ENCODE measurements at places on chromosomes 13 and 19.

- DNase-seq = no peak
These were observed 63.9 kb upstream of the STARD13 start for GRCh38 chr13:33349288-33349985.

DNA sequence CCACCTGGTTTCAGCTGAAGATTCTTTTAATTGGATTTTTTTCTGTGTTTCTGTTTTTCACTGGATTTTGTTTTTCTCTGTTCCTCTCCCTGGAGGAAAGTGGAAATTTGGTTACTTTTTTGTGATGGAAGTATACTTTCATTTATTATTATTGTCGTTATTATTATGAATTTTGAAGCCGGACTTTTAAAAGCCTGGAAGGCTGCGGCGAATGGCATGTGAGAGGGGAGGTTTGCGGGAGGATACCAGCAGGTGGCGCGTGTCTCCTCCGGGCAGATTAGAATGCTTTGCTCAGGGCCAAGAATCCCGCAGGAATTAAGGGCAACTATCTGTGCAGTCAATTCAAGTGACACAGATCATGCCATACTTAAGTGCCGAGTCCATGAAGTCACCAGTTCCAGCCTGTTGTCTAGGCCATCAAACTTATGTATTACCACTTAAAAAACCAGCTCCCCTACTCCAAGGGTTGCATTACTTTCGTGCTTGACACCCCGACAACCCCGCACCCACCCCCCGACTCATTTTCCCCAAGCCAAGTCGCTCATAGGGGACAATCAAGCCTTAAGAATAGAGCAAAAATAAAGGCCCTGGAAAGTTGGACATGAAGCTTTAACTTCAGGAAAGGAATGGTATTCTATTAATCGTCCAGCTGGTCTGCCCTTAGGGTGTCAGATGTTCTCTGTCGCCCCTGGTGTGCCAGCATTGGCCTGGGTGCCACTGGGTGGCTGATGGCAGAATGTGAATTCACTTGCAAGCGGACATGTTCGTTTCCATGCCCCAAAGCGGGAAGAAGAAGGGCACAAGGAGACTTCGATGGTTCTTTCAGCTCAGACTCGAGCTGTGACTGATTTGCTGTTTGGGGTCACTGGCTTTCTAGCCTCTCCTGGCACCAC lies 1.3 kb upstream of the LRCH1 start:
- DNase-seq = peak; percentile 26

GRCh38 chr13:23946900-23947299 lies 49.6 kb upstream of the C1QTNF9B start:
- no peak for DNase-seq

- no peak for DNase-seq
These were observed 155.7 kb downstream of the PCDH17 start for GRCh38 chr13:57787058-57787791.

DNA sequence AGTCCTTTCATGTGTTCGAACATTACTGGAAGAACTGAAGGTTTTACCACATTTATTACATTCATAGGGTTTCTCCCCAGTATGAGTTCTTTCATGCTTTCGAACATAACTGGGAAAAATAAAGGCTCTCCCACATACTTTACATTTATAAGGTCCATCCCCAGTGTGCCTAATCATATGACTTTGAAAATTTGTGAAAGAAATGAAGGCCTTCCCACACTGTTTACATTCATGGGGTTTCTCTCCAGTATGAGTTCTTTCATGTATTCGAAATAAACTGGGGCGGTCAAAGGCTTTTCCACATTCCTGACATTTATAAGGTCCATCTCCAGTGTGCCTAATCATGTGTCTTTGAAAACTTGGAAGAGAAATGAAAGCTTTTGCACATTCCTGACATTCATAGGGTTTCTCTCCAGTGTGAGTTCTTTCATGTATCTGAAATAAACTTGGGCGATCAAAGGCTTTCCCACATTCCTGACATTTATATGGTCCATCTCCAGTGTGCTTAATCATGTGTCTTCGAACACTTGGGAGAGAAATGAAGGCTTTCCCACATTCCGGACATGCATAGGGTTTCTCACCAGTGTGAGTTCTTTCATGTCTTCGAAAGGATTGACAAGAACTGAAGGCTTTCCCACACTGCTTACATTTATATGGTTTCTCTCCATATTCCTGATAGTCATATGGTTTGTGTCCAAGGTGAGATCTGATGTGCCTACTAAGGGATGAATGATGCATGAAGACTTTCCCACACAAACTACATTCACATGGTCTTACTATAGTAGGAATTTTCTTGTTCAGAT lies 24.0 kb downstream of the ZNF564 start:
- DNase-seq = no peak

GRCh38 chr13:113821847-113822246 lies 42.0 kb downstream of the GAS6 start:
- DNase-seq = no peak

- DNase-seq = no peak
These were observed 13.2 kb downstream of the LRRC4B start for GRCh38 chr19:50555033-50555432.

DNA sequence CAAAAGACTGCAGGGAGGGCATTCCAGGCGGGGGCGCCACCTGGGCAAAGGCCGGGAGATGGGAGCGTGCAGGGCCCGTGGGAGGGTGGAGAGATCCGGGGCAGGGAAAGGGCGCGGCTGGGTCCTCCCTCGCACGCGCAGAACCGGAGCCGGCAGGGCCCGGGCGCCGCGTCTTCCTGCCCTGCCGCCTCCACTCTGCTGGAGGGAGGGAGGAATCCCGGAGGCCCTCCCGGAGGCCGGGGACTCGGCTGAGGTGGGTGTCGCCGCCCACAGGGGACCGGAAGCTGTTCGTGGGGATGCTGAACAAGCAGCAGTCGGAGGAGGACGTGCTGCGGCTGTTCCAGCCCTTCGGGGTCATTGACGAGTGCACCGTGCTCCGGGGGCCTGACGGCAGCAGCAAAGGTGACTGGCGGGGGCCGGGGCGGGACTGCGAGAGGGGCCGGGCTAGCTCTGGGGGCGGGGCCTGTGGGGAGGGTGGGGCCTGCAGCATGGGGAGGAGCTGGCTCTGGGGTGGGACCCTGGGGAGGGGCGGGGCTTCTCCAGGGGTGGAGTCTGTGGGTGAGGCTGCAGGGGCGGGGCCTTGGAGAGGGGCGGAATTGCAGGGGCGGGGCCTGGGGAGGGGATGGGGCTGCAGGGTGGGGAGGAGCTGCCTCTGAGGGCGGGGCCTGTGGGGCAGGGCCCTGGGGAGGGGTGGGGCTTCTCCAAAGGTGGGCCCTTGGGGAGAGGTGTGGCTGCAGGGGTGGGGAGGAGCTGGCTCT lies 51.3 kb downstream of the CELF5 start:
- peak; percentile 86 for DNase-seq

DNA sequence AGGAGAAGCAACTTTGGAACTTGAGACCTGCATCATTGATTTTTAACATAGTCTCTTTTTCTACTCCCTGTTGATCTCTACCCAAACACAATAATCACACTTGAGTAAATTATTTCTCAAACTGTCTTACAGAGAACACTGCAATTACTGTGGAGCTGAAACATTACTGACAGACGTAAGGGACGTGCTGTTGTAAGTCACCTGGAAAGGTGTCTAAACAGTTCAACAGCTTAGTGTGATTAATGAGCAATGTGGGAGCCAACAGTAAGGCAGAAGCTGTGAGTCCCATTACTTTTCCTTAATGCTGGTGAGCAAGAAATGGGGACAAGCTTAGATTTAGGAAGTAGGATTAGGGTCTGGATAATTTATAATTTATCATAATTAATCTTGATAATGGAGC lies 265.7 kb downstream of the DLEU7 start:
- no peak for DNase-seq

DNA sequence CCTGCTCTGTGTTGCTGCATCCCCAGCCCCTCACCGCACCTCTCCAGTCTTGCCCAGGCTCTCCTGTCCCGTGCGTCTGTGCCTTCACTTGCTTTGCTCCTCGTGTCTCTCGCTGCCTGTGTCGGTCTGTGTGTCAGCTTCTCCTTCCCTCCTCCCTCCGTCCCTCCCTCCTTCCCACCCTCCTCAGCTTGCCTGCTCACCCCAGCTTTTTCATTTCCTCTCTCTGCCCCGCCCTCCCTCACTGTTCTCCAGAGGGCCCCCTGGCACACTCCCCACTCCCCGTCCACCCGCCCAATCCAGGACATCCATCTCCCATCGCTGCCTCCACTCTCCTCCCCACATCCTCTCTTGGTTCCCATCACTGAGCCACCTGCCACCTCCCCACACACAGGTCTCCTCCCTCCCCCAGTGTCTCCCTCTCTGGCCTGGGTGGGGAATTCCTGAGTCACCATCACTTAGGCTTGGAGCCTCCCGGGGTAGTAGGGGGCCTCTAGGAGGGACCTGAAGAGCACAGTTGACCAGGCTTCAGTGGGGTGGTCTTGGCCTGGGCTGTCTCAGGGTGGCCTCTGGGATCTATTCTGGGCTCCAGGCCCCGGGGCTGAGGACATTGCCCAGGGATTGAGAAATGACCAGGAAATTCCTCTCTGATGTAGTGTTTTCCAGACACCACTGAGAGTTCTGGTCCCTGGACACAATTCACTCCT lies at the start of gene PTGIR:
Gene PTGIR (minus strand): TSS at position 132 of the 704 bp plus-strand sequence. CDS start 864 bp downstream, outside the sequence.
- DNase-seq = no peak

GRCh38 chr13:85565652-85566051 lies 233.6 kb downstream of the SLITRK6 start:
- DNase-seq = no peak

- DNase-seq = no peak
These were observed 4.3 kb downstream of the CTU1 start for GRCh38 chr19:51103926-51104341.

GRCh38 chr13:32595306-32595705 lies 9.1 kb downstream of the PDS5B start:
- DNase-seq = no peak

- DNase-seq = no peak
These were observed 1052.0 kb downstream of the DIAPH3 start for GRCh38 chr13:59111751-59112171.

GRCh38 chr13:27533155-27533643 lies 82.8 kb upstream of the MTIF3 start:
- no peak for DNase-seq

DNA sequence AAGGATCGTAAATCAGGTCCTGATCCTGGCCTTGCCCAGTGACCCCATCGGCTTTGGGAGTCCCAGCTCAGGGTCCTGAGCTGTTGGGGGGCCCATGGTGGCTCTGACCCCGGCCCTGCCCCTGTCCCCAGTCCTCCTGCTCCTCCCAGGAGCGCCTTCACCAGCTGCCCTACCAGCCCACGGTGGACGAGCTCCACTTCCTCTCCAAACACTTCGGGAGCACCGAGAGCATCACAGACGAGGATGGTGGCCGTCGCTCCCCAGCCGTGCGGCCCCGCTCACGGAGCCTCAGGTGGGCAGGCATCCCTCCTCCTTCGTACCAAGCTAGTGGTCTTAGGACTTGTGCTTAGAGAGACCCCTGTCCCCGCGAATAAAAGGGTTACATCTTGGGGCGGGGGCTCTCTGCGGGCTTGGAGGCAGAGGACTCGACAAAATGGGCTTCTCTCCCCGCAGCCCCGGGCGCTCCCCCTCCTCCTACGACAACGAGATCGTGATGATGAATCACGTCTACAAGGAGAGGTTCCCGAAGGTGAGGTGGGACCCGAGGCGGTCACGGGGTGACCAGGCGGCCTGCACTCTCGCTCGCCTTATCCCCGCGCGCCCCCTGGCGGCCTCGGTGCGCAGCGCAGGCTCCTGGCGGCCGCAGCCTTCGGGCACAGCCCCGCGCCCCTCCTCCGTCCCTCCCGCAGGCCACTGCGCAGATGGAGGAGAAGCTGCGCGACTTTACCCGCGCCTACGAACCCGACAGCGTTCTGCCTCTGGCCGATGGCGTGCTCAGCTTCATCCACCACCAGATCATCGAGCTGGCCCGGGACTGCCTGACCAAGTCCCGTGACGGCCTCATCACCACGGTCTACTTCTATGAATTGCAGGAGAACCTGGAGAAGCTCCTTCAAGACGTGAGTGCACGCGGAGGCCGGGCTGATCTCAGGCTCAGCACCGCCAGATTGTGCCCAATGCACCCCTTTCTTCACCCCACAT lies 9.1 kb downstream of the MAST1 start:
- peak; percentile 66 for DNase-seq

- DNase-seq = no peak
These were observed 19.2 kb upstream of the RCBTB1 start for GRCh38 chr13:49604570-49604969.

- DNase-seq = no peak
These were observed 379.9 kb upstream of the PCDH20 start for GRCh38 chr13:61795580-61795979.

DNA sequence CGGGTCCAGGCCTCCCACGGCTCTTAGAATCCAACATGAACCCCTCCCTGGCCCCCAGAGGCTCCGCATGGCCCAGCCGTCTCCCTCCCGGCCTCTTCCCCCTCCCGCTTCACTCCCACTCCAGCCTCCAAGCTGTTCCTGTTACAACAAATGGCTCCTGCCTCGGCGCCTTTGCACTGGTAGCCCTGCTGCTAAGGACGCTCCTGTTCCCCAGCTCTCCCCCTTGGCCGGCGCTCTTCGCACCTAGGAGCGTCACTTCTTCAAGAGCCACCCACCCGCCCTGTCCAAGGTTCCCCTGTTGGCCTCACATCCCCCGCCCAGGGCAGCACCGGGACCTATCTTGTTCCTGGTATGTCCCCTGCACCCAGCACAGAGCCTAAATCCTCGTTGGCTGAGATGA lies 9.4 kb downstream of the CCDC124 start:
- no peak for DNase-seq

DNA sequence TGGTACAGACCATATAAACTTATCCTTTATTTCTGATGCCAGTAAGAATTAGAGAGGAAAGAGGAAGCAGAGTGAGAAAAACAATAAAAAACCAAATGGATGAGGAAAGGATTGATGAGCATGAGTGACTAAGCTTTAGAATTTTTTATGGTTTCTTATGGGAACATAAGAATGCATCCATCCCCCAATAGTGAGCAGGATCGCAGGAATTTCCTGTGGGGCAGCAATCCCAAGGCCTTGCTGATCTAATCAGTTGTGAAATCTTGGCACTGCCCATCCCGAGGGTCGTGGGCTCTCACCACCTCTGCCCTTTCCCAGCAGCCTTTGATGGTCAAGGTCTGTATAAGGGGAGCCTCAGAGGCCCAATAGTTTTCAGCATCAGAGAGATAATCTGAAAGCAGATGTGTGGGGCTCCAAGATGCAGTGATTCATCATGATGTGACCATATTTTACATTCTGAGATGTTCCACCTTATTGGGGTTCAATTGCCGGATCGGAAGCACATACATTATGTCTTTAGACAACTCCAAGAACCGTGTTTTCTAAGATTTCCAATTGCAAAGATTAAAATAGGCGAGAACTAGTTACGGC lies 222.1 kb downstream of the DNAJC15 start:
- no peak for DNase-seq

- no peak for DNase-seq
These were observed 2.3 kb downstream of the DHRS12 start for GRCh38 chr13:51801631-51802099.

- DNase-seq = no peak
These were observed 548.2 kb downstream of the GPC5 start for GRCh38 chr13:91946498-91947070.

- no peak for DNase-seq
These were observed 486.5 kb downstream of the COG6 start for GRCh38 chr13:40141859-40142555.

Measured in stimulated activated CD4-positive, alpha-beta T cell treated with anti-CD3 and anti-CD28 coated beads, TNF-alpha, amount 100 ng/mL, for 1 hour (primary cell).